ENCODE measurements at places on chromosomes 6 and 20. TPM values are rescaled to one million over a fixed set of nuclear protein-coding genes. Genes with fewer than 3 reads are reported as not detected.

GRCh38 chr6:5215159-5215558, 45.6 kb downstream of the LYRM4 start:
- H3K4me1 ChIP-seq: no peaks in the 10 kb centered on the region
- H3K27ac ChIP-seq: no peak overlapping the region
- H3K36me3 ChIP-seq: no peaks in the 10 kb centered on the region
- no peaks in the 10 kb centered on the region for H3K27me3 ChIP-seq
- DNase-seq: no peak

DNA sequence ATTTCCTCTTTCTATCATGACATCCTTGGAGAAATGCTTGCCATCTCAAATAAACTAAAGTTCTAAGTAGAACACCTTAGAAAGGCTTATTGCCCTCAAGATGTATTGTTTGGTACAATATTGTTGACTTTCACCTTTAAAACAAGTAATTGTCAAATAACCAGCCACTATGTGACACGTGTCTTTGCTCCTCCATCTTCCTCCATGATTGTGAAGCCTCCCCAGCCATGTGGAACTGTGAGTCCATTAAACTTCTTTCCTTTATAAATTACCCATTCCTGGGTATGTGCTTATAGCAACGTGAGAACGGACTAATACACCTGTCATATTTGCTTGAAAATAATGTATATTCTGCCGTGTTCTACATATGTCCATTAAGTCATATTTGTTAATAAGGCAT, 126.5 kb downstream of the BMP5 start:
- H3K36me3 ChIP-seq: no peaks in the 10 kb centered on the region
- H3K27ac ChIP-seq: no peak overlapping the region
- no peak overlapping the region for H3K4me3 ChIP-seq
- H3K4me1 ChIP-seq: no peaks in the 10 kb centered on the region
- no peak for DNase-seq

- H3K4me1 ChIP-seq: no peaks in the 10 kb centered on the region
- H3K27ac ChIP-seq: no peak overlapping the region
- H3K4me3 ChIP-seq: no peak overlapping the region
- no peak for DNase-seq
Measured at GRCh38 chr20:50133041-50133440, 20.1 kb upstream of the UBE2V1 start.

- H3K27ac ChIP-seq: no peak overlapping the region
- no peak for DNase-seq
- no peak overlapping the region for H3K4me3 ChIP-seq
- no peaks in the 10 kb centered on the region for H3K4me1 ChIP-seq
- no peaks in the 10 kb centered on the region for H3K36me3 ChIP-seq
- no peaks in the 10 kb centered on the region for H3K27me3 ChIP-seq
Measured at GRCh38 chr6:158503846-158504245, 56.0 kb upstream of the TMEM181 start.

DNA sequence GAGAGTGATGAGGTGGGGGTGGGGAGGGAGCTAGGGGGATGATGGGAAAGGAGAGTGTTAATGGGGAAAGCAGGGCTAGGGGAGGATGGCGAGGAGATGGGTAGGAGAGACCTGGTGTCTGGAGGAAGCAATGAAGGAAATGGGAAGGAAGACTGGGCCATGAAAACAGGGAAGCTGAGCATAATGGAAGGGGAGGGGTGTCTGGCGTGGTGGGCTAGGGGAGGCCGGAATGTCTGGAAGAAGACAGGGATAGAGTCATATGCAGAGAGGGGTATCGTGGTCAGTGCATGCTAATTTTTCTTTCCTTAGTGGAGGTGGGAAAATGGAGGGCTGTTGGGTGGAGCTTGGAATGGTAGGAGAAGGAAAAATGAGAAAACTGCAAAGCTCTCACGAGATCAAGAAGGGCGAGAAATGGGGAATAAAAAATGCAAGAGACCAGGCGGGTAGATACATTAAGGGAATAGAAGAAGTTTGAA, 423 bp downstream of the KLHDC3 start:
- DNase-seq: no peak
- H3K4me1 ChIP-seq: peaks cover 16% of the 10 kb centered on the region
- H3K4me3 ChIP-seq: peak overlapping the region; percentile 94
- peaks cover 13% of the 10 kb centered on the region for H3K36me3 ChIP-seq

DNA sequence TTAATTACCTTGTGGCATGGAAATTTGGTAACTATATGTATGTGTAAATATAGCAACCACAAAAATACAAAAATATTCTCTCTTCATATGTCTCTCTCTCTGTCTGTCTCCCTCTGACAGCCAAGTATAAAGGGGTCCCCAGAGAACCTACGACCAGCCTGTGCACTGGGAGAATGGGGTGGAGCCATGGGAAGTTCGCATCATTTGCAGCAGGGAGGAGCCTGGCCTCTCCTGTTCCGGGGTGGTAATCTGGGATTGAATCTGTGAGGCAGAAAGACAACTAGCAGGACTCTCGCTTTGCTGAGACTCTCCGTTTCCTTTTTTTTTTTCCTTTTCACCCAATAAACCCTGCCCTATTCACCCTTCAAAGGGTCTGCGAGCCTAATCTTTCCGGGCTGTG, 1109.1 kb downstream of the HACE1 start:
- no peak overlapping the region for H3K4me3 ChIP-seq
- no peaks in the 10 kb centered on the region for H3K4me1 ChIP-seq
- peak; percentile 30 for DNase-seq
- no peaks in the 10 kb centered on the region for H3K36me3 ChIP-seq
- no peak overlapping the region for H3K27ac ChIP-seq

- H3K36me3 ChIP-seq: no peaks in the 10 kb centered on the region
- no peaks in the 10 kb centered on the region for H3K27me3 ChIP-seq
- no peak for DNase-seq
- H3K4me3 ChIP-seq: no peak overlapping the region
Measured at GRCh38 chr6:30779850-30780641, 35.7 kb upstream of the IER3 start.

DNA sequence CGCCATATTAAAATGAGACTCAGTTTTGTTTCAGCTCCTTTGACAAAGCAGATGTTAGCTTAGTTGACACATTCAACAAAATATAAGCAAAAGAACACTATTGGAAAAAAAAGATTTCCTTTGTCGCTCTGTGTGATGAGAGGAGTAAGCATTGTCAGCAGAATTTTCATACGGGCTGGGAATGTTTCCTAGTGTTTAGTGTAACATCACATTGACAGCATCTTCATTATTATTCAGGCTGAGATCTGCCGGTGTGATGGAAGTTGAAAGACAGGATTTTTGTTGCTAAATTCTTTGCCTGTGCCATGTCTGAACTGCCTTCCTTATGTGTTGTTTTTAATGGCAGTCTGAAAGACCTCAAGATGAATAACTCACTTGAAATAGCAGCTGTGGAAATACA, 49.1 kb downstream of the GRM1 start:
- no peak overlapping the region for H3K27ac ChIP-seq
- no peaks in the 10 kb centered on the region for H3K4me1 ChIP-seq
- H3K4me3 ChIP-seq: no peak overlapping the region
- no peak for DNase-seq

The TNNC2 gene
- 0.59 TPM for total RNA-seq

The SGK2 gene
- 0.08 TPM for total RNA-seq

DNA sequence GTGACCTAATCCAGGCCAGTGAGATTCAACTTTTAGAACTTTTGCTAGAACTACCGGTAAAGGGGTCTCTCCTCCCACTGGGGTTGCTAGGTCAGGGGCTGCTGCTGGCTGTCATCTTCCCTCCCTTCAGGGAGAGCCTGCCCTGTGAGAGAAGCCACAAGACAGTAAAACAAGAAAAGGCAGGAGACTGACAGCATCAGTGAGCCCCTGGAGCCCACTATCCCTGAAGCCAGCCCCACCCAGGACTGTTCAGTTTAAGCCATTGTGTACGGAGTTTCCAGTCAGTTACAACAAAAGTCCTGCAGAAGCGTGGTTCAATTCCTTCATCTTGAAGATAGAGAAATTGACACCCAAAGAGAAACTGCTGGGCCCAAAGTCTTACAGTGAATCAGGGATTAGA, 7.9 kb upstream of the BMP7 start:
- no peaks in the 10 kb centered on the region for H3K36me3 ChIP-seq
- no peak overlapping the region for H3K4me3 ChIP-seq
- peaks cover 9% of the 10 kb centered on the region for H3K27me3 ChIP-seq
- DNase-seq: no peak
- H3K4me1 ChIP-seq: peaks cover 18% of the 10 kb centered on the region
- no peak overlapping the region for H3K27ac ChIP-seq

The C6orf15 gene
- total RNA-seq: not detected

- DNase-seq: peak; percentile 46
- H3K4me1 ChIP-seq: 0 out of 2 replicates have a peak, but pooled peaks cover 4% of the 10 kb centered on the region
- no peak overlapping the region for H3K4me3 ChIP-seq
- H3K36me3 ChIP-seq: no peaks in the 10 kb centered on the region
Measured at GRCh38 chr6:110864824-110865223, 9.8 kb upstream of the AMD1 start.

- H3K4me1 ChIP-seq: peaks cover 40% of the 10 kb centered on the region
- peak within 1 kb of the TSS; percentile 94 for H3K4me3 ChIP-seq
- no peaks in the 10 kb centered on the region for H3K27me3 ChIP-seq
- H3K27ac ChIP-seq: peak within 1 kb of the TSS; percentile 98
- no peaks in the 10 kb centered on the region for H3K36me3 ChIP-seq
- DNase-seq: peak; percentile 98
Measured at GRCh38 chr6:37819177-37819801, at the start of gene ZFAND3. Gene ZFAND3 (plus strand): TSS chr6:37819727. CDS start chr6:37819946, 219 bp downstream.

GRCh38 chr20:58024241-58024721, 204.2 kb downstream of the ANKRD60 start:
- H3K4me3 ChIP-seq: no peak overlapping the region
- no peaks in the 10 kb centered on the region for H3K36me3 ChIP-seq
- no peaks in the 10 kb centered on the region for H3K4me1 ChIP-seq
- DNase-seq: no peak
- H3K27me3 ChIP-seq: no peaks in the 10 kb centered on the region
- H3K27ac ChIP-seq: no peak overlapping the region

GRCh38 chr6:41273714-41274113, 12.8 kb downstream of the TREM1 start:
- peak; percentile 17 for DNase-seq
- H3K27me3 ChIP-seq: no peaks in the 10 kb centered on the region
- no peak overlapping the region for H3K4me3 ChIP-seq
- H3K4me1 ChIP-seq: no peaks in the 10 kb centered on the region

- no peak overlapping the region for H3K27ac ChIP-seq
- no peak overlapping the region for H3K4me3 ChIP-seq
- H3K27me3 ChIP-seq: no peaks in the 10 kb centered on the region
- no peaks in the 10 kb centered on the region for H3K36me3 ChIP-seq
- DNase-seq: no peak
Measured at GRCh38 chr20:62872184-62872847, 10.7 kb upstream of the TCFL5 start.

DNA sequence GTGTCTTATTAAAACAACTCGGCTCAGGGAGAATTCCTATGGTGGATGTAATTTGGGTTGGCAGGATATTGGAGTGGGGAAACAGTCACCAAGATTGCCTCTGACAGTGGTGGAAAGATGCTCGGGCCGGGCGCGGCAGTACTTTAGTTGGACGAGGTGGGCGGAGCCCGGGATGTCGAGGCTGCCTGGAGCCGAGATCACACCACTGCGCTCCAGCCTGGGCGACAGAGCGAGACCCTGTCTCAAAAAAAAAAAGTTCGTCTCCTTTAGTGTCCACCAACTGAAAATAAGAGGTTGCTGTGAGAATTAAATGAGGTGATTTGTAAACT, 621 bp downstream of the NOL7 start:
- peak overlapping the region; percentile 99 for H3K4me3 ChIP-seq
- H3K36me3 ChIP-seq: peaks cover 30% of the 10 kb centered on the region
- H3K27ac ChIP-seq: peak overlapping the region; percentile 56
- peak; percentile 56 for DNase-seq
- H3K4me1 ChIP-seq: peaks cover 14% of the 10 kb centered on the region

DNA sequence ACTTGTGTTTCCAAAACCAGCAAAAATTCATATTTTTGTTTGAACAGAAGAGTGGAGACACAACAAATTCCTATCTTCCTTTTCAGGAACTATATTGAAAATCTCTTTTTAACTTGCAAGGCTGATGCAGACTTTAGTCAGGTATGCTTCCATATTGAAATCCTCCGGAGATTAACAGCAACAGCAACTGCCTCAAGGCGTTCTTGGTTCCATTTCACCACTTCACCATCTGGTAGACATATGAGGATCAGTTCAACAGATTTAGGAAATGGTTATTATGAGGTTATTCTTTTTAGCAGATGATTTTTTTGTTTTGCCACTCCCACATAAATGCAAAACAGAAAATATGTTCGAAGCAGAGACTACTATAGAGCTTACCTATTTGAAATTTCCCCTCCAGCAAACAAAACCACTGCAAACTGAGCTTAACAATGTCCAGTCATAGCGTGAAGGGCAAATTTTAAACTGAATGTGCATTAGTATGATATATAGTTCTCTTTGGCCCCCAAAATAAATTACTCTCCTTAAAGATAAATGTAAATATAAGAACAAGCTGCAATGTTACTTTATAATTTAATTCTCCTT, 520.5 kb upstream of the ADGRB3 start:
- no peaks in the 10 kb centered on the region for H3K4me1 ChIP-seq
- H3K27me3 ChIP-seq: no peaks in the 10 kb centered on the region
- no peak for DNase-seq
- H3K27ac ChIP-seq: no peak overlapping the region
- no peaks in the 10 kb centered on the region for H3K36me3 ChIP-seq

The KCNK5 gene
- total RNA-seq: 57.4 TPM

DNA sequence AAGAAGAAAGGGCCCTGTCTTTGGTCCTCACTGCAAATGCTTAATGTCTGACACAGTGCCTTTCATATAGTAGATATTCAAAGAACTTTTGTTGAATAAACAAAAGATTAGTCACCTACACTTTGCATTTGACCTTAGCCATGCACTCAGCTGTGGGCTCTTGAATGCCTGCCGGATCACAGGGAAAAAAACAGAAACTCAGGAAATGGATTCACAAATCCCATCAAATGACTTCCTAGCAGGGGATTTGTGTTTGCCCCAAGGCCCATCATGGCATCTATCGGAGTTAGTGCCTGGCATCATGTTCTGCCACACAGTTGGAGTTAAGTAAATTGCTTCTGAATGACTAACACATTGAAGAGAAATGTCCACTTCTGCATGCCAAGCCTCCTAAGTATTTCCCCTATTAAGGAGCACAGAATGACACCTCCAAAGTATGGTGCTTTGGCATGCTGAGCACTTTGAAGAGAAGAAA, 72.3 kb upstream of the DST start:
- H3K4me3 ChIP-seq: no peak overlapping the region
- H3K4me1 ChIP-seq: peaks cover 65% of the 10 kb centered on the region
- H3K27me3 ChIP-seq: no peaks in the 10 kb centered on the region

DNA sequence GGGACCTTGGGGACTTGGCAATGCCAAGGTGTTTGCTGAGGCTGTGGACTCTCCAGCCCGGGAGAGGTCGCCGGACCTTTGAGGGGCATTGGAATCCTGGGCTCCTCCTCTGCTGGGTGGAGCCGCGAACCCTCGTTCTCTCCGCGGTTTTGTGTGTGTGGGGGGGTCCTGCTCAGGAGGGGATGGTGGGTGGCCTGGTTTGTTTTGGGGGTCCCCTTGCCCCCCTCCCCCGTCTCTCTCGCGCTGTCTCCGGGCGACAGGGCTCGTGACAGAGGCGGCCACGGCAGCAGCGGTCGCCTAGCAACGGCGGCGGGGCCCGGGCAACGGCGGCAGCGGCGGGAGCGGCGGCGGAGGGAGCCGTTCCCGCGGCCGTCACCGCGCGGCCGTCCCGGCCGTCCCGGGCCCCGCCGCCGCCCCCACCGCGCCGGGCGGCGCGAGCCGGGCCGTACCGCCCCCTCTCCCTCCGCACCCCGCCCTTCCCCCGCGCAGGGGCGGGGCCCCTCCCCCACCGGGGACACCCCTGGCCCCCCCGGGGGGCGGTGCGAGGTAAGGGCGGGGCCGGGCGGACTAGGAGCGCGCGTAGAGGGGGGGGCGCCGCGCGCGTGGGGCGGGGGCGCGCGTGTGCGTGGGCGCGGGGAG, 7.8 kb downstream of the SYNGAP1 start:
- H3K4me1 ChIP-seq: peaks cover 54% of the 10 kb centered on the region
- H3K4me3 ChIP-seq: peak overlapping the region; percentile 68
- no peaks in the 10 kb centered on the region for H3K27me3 ChIP-seq
- no peak overlapping the region for H3K27ac ChIP-seq
- DNase-seq: peak; percentile 47
